ENCODE measurements at places on chromosomes 16 and 17. TPM values are rescaled to one million over a fixed set of nuclear protein-coding genes. Genes with fewer than 3 reads are reported as not detected.

DNA sequence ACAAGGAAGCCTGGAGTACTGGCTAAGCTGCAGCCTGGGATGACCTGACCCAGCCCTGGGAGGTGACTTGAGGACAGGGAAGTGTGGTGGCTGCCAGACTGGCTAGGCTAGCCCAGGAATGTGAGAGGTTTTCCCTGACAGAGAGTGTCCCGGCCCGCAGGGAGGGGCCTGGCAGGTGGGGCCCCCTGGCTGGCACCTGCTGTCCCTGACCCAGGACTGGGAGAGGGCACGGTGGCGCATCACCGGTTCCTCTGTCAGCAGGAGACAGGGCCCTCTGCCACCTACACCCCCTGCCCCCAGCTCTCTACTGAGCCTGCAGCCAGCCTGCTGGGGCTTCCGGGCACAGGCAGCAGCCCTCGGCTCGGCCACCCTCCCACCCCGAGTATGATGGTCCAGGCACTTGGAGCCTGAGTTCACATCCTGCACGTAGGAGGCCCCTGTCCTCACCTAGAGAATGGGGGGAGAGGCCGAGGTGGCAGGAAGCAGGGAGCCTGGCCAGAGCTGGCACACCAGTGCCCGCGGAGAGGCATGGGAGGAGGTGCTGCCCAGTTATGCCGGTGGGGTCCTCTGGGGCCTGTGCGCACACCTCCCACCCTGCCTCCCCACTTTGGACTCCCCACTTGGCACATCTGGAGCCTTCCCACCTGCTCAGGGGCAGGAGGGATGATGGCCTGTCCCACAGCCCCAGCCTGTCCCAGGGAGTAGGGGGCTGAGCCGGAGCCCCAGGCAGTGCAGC, 528 bp downstream of the PRSS27 start:
- peak; percentile 20 for DNase-seq
- peaks cover 8% of the 10 kb centered on the region for H3K4me1 ChIP-seq
- peaks cover 5% of the 10 kb centered on the region for H3K27me3 ChIP-seq

- no peak overlapping the region for H3K27ac ChIP-seq
- no peak for DNase-seq
- no peaks in the 10 kb centered on the region for H3K4me1 ChIP-seq
- H3K4me3 ChIP-seq: no peak overlapping the region
These were observed 142.4 kb upstream of the AXIN2 start for GRCh38 chr17:65703891-65704290.

- DNase-seq: no peak
- H3K27me3 ChIP-seq: no peaks in the 10 kb centered on the region
- no peak overlapping the region for H3K27ac ChIP-seq
These were observed 3.6 kb upstream of the TUBG2 start for GRCh38 chr17:42655528-42655927.

Gene GP1BA
- not detected for total RNA-seq

Gene WNT3
- total RNA-seq: 0.19 TPM

Gene CACNA1G
- total RNA-seq: 0.09 TPM

DNA sequence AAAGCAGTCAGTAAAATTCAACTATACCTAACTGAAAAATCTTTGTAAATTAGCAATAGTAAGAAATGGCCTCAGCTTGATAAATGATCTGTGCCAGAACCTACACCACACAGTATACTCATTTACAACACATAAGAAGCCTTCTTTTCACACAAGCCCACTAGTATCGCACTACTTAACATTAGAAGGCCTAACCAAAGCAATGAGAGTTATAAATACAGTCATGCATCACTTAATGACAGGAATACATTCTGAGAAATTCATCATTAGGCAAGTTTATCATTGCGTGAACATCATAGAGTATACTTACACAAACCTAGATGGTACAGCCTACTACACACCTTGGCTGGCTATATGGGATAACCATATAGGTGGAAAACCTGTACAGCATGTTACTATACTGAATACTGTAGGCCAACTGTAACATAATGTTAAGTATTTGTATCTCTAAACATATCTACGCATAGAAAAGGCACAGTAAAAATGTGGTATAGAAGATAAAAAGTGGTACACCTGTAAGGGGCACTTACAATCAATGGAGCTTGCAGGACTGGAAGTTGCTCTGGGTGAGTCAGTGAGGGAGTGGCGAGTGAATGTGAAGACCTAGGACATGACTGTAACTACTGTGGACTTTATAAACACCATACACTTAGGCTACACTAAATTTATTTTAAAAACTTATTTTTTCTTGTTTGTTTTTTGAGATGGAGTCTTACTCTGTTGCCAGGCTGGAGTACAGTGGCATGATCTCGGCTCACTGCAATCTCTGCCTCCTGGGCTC, 126.5 kb upstream of the CORO6 start:
- peaks cover 11% of the 10 kb centered on the region for H3K36me3 ChIP-seq
- no peak overlapping the region for H3K4me3 ChIP-seq
- no peak for DNase-seq
- peaks cover 58% of the 10 kb centered on the region for H3K4me1 ChIP-seq
- H3K27me3 ChIP-seq: no peaks in the 10 kb centered on the region

GRCh38 chr17:57004944-57005579, 27.1 kb downstream of the SCPEP1 start:
- DNase-seq: no peak
- no peaks in the 10 kb centered on the region for H3K4me1 ChIP-seq
- no peak overlapping the region for H3K27ac ChIP-seq
- peaks cover 47% of the 10 kb centered on the region for H3K36me3 ChIP-seq
- no peak overlapping the region for H3K4me3 ChIP-seq
- H3K27me3 ChIP-seq: no peaks in the 10 kb centered on the region

Gene KCNH4
- total RNA-seq: not detected

Gene FSCN2
- total RNA-seq: not detected

- H3K4me3 ChIP-seq: no peak overlapping the region
- peaks cover 33% of the 10 kb centered on the region for H3K4me1 ChIP-seq
- no peaks in the 10 kb centered on the region for H3K36me3 ChIP-seq
- no peak overlapping the region for H3K27ac ChIP-seq
- no peak for DNase-seq
- H3K27me3 ChIP-seq: no peaks in the 10 kb centered on the region
These were observed 1.4 kb downstream of the CENPN start for GRCh38 chr16:81008505-81008789.

Gene C16orf86
- 8.5 TPM for total RNA-seq

DNA sequence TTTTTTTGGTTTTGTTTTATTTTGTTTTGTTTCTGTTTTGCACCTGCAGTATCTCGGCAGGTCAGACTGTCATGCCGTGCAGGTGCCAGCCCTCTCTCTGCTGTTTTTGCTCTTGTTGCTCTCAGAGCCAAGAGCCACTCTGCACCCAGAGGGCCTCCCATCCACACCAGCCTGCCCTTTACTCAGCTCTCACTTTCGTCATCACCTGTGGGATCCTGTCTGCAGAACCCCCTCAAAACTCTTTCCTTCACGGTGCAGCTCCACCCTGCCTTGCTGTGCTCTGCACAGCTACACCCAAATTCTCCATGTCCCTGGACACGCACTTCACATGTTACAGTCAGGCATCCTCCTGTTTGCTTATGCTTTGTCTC, 2.6 kb downstream of the AOC3 start:
- no peak for DNase-seq
- no peaks in the 10 kb centered on the region for H3K36me3 ChIP-seq
- no peaks in the 10 kb centered on the region for H3K4me1 ChIP-seq
- H3K4me3 ChIP-seq: peak overlapping the region; percentile 21
- no peak overlapping the region for H3K27ac ChIP-seq

DNA sequence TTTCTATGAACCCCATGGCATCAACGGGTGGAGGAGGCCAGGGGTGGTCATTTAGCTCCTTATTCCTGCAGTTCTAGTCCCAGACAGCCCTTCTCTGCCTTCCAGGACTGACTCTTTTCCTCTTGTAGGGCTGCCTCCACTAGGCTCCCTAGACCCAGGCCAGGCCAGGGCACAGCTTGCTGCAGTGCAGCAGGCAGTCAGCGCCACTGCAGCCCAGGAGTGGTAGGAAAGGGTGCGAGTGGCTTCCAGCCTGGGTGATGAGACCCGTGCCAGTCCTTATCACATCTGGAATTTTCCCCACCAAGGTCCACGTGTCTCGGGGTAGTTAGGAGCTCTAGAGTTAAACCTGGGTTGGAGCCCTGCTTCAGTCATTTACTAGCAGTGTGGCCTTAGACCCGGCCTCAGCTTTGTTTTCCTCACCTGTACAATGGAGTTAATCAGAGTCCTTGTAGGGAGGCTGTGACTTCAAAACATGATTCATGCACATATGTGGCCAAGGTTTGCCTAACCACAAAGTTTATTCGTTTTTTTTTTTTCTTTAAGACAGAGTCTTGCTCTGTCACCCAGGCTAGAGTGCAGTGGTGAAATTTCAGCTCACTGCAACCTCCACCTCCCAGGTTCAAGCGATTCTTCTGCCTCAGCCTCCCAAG, 4.7 kb downstream of the SLC5A11 start:
- no peaks in the 10 kb centered on the region for H3K4me1 ChIP-seq
- no peak overlapping the region for H3K27ac ChIP-seq
- H3K36me3 ChIP-seq: no peaks in the 10 kb centered on the region
- DNase-seq: no peak

Gene MT1F
- not detected for total RNA-seq

Gene C17orf78
- not detected for total RNA-seq

DNA sequence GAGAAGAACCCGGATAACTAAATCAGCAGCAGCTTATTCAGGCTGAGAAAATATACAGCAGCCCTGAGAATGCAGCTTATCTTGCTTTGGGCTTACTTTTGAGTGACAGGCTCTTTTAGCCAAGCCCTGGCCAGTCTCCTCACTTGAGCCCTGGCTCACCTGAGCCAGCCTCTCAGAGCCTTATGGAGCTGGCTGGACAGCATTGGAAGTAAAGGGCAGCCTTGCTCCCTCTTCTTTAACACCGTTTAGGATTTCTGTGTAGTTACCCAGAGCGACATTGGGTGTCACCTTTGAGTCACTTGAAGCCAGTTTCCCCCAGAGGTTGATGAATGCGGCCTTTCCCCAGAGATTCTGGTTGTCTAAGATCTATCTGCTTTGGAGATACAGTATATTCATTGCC, 7.7 kb upstream of the NPIPB2 start:
- H3K4me1 ChIP-seq: no peaks in the 10 kb centered on the region
- DNase-seq: no peak
- H3K27me3 ChIP-seq: no peaks in the 10 kb centered on the region

GRCh38 chr16:189604-190186, 9.4 kb downstream of the HBQ1 start:
- no peak for DNase-seq
- H3K27me3 ChIP-seq: no peaks in the 10 kb centered on the region
- no peaks in the 10 kb centered on the region for H3K4me1 ChIP-seq
- H3K27ac ChIP-seq: no peak overlapping the region

GRCh38 chr16:12146966-12147365, 170.4 kb downstream of the SNX29 start:
- H3K4me1 ChIP-seq: peaks cover 8% of the 10 kb centered on the region
- DNase-seq: no peak
- no peak overlapping the region for H3K27ac ChIP-seq
- no peaks in the 10 kb centered on the region for H3K36me3 ChIP-seq
- H3K4me3 ChIP-seq: no peak overlapping the region

Gene TBKBP1
- total RNA-seq: 15.9 TPM

Gene KCNH6
- total RNA-seq: not detected

Gene YBX2
- 2.2 TPM for total RNA-seq

- DNase-seq: no peak
- no peak overlapping the region for H3K4me3 ChIP-seq
- H3K27me3 ChIP-seq: no peaks in the 10 kb centered on the region
These were observed 31.3 kb upstream of the CCDC182 start for GRCh38 chr17:57776366-57776765.

Gene TM4SF5
- total RNA-seq: 0.64 TPM

GRCh38 chr17:9021158-9021991, at the start of gene NTN1:
Gene NTN1, plus strand, starts transcription at chr17:9021510. Its CDS starts 864 bp downstream, at chr17:9022374.
- no peak for DNase-seq
- H3K27me3 ChIP-seq: peaks cover 18% of the 10 kb centered on the region
- peak within 1 kb of the TSS; percentile 54 for H3K4me3 ChIP-seq
- H3K27ac ChIP-seq: peak within 1 kb of the TSS; percentile 66
- H3K36me3 ChIP-seq: no peaks in the 10 kb centered on the region

- no peaks in the 10 kb centered on the region for H3K4me1 ChIP-seq
- peak; percentile 87 for DNase-seq
- peaks cover 16% of the 10 kb centered on the region for H3K27me3 ChIP-seq
- no peak overlapping the region for H3K27ac ChIP-seq
These were observed 1.8 kb upstream of the SOST start for GRCh38 chr17:43760254-43760852.

- no peaks in the 10 kb centered on the region for H3K36me3 ChIP-seq
These were observed 32.1 kb downstream of the USP43 start for GRCh38 chr17:9677411-9677810.

Gene MEOX1
- 12.2 TPM for total RNA-seq

Gene SNRNP25
- total RNA-seq: 67.9 TPM

Gene ARL4D
- 1.1 TPM for total RNA-seq

DNA sequence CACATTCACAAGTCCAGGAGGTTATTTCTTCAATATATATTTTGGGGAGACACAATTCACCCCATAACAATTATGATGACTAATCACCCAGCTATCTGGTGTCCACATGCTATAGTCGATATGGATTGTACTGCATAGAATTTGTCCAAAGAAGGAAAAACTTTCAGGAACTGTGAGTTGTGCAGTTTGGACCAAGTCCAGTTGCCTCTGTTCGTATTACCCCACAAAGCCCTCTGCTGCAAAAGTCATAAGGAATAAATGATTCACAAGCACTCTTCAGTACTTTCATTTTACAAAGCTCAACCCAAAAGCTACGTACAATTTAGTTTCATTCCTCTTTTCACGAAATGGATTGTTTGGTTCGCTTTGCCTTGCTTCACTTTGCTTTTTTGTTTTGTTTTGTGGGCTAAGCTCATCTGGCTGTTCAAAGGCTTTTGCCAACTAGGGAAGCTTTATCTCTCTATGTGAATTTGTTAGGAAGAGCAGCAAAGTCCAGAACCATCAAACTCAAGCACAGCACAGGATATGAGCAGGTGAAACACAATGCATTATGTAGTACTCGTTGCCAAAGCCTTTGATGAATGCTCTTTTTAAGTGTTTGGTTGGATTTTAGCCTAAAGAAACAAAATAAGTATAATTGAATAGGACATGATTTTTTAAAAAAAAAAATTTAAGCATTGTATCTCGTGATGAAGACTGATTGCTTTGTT, 98.6 kb downstream of the ZNF18 start:
- H3K27ac ChIP-seq: no peak overlapping the region
- H3K36me3 ChIP-seq: no peaks in the 10 kb centered on the region
- no peaks in the 10 kb centered on the region for H3K4me1 ChIP-seq
- no peak for DNase-seq
- no peaks in the 10 kb centered on the region for H3K27me3 ChIP-seq

All from gastrocnemius medialis (tissue), 4 donors.